ENCODE measurements at places on chromosomes 7 and 10. TPM values are rescaled to one million over a fixed set of nuclear protein-coding genes. Genes with fewer than 3 reads are reported as not detected.

GRCh38 chr10:31343009-31343408 is 24.0 kb downstream of the ZEB1 start:
- DNase-seq = no peak

The TMEM139 gene
- total RNA-seq = 34.0 TPM

The NKX2-3 gene
- total RNA-seq = not detected

The ZNRF2 gene
- 23.6 TPM for total RNA-seq

GRCh38 chr7:82410461-82410860 is 33.1 kb downstream of the CACNA2D1 start:
- no peak for DNase-seq

Data from ureter (tissue), 1 donor.